Hematopoietic multipotent progenitor cell (in vitro differentiated cells): ENCODE measurements at places on chromosomes 1 and 21.

DNA sequence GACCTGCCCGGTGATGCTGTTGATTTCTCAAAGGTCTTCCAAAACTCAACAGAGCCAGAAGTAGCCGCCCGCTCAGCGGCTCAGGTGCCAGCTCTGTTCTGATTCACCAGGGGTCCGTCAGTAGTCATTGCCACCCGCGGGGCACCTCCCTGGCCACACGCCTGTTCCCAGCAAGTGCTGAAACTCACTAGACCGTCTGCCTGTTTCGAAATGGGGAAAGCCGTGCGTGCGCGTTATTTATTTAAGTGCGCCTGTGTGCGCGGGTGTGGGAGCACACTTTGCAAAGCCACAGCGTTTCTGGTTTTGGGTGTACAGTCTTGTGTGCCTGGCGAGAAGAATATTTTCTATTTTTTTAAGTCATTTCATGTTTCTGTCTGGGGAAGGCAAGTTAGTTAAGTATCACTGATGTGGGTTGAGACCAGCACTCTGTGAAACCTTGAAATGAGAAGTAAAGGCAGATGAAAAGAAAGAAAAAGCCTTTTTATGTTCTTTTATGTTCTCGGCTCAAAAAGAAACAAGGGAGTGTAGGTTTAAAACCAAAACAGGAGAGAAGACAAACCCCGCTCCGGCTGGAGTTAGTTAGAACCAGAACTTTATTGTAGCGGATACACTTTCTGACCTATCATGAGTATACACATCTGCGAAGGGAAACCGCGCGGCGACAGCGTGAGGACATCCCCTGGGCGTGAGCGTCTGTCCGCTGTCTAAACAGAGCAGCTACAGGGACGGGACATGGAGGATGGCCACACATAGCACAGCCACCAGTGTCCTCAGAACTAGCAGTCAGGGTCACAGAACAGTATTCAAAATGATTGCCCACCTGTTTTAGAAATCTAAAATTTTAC, 77.1 kb downstream of the PIK3CD start:
- no peak for DNase-seq

DNA sequence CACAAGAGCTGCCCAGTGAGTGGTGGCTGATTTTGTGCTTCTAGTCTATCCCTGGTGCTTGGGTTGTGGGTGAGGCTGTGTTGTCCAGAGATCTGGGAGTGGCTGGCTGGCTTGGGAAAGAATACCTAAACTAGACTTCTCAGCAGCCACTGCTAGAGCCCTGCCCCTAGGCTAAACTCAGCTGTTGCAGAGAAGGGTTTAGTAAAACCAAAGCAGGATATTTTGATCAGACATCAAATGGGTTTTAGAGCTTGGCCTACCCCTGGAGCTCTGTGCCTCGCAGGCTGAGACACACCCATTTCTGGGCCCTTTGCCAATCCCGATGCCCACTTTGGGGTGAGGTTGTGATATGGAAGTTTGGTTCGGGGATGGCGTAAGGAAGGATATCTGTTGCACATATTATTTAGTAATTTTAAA, 88.5 kb downstream of the UCK2 start:
- DNase-seq, result no peak

DNA sequence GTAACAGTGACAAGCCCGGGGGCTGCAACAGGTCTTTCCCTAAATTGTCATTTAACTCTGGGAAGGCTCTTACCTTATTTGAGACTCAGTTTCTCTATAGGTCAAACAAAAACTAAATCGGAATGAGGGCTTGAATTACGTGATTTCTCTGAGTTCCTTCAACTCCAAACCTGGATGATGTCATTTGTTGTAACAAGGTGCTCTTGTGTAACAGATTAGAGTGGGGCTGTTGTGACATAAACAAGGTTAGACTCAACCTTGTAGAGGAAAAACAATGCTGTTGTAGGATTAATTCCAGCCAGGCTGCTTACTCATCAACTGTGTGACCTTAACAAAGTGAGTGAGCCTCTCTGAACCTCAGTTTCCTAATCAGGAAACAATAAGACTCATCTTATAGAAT, 74.4 kb downstream of the SUSD4 start:
- DNase-seq, result no peak

DNA sequence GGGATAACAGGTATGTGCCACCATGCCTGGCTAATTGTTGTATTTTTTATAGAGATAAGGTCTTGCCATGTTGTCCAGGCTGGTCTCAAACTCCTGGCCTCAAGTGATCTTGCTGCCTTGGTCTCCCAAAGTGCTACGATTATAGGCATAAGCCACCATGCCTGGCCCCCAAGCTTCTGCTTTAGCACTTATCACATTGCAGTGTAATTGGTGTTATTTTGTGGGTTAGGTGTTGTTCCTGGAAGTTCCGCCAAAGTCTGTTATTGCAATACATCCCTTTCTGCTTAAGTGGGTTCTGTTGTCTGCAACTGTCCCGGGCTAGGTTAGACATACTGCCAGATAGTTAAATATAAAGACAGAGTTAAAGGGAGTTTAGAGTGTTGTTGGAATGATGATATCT, 3.4 kb downstream of the ZCCHC17 start:
- no peak for DNase-seq

GRCh38 chr1:165849353-165850133, 22.1 kb downstream of the UCK2 start:
- DNase-seq, result no peak

DNA sequence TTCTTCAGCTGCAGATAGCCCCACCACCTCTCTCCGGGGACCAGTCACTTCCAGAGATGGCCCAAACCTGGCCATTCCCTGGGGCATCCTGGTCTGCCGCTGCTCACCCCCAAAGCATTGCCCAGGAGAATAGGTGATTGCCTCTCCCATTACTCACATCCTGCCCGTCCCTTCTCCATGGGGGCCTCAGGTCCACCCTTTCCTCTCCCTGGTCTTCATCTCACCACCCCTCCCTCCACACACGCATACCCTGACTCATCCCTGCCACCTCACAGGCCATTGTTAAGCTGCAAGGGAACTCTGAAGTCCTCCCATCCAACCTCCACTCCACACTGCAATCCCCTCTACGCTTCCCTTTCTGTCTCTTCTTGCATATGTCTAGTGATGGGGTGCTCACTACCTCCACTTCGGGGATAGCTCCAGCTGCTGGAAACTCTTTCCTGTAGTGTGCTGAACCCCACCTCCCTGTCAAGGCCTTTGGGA, at the start of gene PLEKHG5:
Gene PLEKHG5, minus strand, starts transcription at position 188 of the 483 bp plus-strand sequence. CDS start 14,096 bp downstream, outside the sequence.
- no peak for DNase-seq

- DNase-seq, result no peak
Measured at GRCh38 chr1:101216623-101217022, 20.2 kb upstream of the S1PR1 start.

DNA sequence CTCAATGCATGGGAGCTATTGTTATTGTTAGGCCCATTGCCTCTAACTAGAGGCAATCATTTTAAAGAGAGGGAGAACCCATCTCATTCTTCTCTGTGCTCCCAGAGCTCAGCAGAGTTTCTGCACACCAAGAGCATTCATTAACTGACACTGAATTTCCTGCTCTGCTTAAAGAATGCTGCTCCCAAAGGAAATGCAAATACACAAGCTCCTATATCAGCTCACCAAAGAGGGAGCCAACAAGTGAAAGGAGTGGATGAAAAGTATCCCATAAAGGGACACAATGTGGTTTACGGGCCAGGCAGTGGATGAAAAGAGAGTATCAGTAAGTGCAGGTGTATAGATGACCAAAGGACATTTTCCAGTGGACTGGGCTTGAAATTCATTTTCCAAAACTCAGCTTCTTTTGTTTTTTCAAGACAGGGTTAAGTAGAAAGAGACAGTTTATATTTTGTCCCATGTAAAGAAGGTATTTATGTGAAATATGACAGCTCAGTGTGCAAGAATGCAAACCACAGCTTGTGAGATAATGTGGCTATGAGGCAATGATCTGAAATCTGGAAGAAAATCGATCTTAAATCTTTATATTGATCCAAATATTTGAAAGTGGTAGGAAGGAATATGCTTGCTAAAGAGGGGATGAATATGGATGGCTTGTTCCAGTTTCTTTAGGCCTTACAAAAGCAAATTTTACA, 207.7 kb upstream of the CAMK1G start:
- no peak for DNase-seq

GRCh38 chr1:94329986-94330385, 88.2 kb upstream of the ABCD3 start:
- DNase-seq, result peak; percentile 31

DNA sequence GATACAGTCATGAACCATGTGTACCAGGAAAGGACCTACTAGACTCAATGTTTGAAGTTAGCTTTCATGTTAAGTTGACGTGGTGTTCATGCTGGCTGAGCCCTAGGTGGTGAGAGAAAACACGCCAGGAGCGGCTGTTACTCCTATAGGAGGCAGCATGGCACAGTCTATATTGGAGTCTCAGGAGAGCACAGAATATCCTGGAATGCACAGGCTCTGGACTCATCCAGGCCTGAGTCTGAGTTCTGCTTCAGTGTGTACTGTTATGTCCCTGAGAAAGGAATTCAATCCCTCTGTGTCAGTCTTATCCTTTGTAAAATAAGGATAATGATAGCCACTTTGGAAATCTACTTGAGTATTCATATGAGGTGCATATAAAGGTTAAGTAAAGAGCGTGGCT, 41.2 kb downstream of the DPT start:
- no peak for DNase-seq

DNA sequence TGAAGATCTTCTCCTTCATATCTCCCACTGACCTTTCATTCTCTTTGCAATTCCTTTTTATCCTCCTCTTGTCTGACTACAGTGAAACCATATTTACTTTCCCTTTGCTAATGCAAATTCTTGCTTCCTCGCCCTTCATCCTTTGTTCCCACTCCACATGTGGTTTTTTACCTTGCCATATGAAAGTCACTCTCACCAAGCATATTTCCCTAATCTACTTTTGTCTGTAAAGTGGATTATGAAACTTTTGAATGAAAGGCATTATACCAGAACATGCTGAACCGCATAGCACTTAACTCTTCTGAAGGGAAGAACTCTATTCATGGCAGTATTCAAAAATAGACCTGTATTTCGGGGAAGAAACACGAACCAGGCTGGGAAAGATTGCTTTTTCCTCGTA, 8.0 kb upstream of the TMPRSS15 start:
- no peak for DNase-seq

GRCh38 chr1:178051071-178051470, 42.8 kb upstream of the RASAL2 start:
- no peak for DNase-seq

DNA sequence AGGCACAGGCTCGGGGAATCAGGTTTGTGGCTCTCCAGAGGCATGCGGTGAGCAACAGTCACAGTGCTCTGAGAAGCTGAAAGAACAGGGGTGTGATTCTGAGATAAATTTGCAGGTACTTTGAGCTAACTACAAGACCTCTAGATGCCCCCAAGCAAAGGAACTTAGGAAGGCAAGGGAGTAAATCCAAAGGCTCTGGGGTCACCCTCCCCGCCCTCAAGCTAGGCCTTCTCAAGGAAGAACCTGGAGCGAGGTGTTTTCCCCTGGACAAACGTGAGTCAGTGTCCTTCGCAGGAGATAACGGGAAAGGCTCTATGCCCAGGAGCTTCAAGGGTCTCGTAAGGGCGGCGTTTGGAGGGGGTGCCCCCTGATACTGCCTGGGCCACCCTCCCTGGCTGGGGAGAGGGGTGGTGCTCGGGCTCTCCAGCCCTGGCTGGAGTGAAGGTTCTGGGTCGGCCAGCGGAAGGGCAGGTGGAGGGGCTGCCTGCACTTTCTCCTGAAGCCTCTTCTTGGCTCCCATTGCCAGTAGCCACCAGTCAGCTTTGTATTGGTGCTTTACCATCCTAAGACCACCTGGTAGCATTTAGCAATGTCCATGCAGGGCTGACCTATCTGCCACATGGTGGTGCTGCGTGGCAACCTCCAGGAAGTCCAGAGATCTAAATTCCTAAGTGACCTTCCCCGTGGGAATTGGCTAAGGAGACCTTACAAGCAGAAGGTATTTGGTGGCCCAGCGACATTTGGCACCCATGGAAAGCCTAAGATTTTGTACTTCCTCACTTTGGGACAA, 44.0 kb downstream of the GPR161 start:
- DNase-seq, result no peak

GRCh38 chr1:46657775-46658174, 10.4 kb downstream of the ATPAF1 start:
- no peak for DNase-seq

DNA sequence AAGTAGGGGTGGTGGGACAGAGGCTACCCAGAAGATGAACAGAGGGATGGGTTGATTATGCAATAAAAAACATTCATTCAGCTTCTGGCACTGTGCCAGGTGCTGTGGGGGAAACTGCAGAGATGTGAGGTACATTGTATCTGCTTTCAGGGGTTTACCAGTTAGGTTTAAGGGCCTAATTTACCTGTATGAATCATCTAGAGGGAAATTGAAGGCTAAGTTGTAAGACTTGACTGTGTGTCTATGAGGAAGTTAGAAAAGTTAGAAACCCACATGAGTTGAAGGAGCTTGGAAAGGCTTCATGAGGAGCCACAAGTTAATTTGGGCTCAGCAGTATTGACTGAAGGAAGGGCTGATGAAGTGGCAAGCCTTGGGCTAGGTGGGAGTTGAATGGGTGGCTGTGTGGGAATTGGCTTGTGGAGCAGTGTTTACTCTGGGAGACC, 36.7 kb upstream of the APOBEC4 start:
- no peak for DNase-seq

DNA sequence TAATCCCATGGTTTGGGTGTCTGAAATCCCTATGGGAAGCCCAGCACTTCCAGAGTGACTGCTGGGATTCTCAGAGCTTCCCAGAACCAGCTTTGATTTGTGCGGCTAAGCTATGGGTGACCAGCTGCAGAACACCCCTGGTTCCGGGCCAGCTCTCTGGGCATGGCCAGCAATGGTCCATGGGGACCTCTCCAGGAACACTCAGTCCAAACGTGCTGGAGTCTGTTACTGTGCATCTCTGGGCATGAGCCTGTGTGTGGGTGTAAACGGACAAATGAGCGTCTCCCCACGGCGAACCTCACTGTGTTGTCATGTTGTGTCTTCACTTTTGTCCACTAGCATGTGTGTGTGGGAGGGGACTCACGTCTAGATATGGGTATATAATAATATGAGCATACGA, 54.4 kb downstream of the MAB21L3 start:
- no peak for DNase-seq

- DNase-seq, result no peak
Measured at GRCh38 chr1:147245586-147246021, 3.1 kb downstream of the CHD1L start.

GRCh38 chr1:19274636-19275035, 13.9 kb downstream of the AKR7A3 start:
- DNase-seq, result no peak

DNA sequence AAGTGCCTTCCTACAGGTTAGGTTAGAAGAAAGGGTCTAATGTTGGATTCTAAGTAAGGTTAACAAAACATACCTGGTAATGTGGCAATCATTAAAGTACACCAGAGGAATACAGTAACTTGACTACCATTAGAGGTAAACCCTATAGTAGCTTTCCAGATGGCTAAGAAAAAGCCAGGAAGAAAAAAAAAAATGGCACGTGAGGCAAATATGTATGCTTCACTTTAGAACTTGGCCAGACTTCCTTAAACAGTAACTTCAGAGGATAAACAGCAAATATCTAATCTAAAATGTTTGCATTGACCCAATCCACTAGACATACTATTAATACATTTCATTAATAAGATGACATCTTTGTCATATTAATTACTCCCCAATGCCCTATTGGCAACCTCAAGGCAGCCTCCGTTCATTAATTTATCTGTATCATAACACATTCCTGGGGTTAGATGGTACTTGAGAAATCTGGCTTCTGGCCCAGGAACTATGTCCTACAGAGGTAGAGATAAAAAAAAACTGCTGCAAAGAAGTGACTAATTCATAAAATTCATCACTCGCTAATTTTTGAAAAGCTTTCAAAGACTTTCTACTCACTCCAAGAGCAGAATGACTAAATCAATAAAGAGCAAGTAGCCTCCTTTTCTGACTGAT, 5.8 kb downstream of the DCAF8 start:
- DNase-seq, result peak; percentile 23

- no peak for DNase-seq
Measured at GRCh38 chr1:36323636-36324352, at the start of gene EVA1B. Gene EVA1B, minus strand, starts transcription at chr1:36323645. Its CDS starts 608 bp downstream, at chr1:36323037.
